CD4-positive, CD25-positive, alpha-beta regulatory T cell (primary cell): ENCODE measurements at places on chromosomes 4 and X.
A peak's percentile ranks its signal among the peaks of the same experiment; 100 is the strongest.

DNA sequence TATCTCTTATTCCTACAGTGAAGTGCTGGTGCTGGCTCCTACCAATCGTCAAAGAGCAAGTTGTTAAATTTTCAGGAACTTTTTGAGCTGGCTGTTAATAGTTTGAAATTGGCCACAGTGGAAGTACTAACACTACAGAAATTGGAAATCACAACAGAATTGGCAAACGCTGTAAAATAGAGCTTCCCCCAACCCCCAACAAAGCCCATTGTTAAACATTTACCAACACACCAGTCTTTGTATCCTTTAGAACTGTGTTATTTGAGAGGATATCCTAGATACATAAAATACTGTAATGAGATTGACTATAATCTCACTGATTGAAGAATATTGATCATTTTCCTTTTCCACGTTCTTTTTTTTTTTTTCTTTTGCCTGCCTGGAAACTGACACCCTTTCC, 37.4 kb downstream of the FAM241A start:
- no peak overlapping the region for H3K4me3 ChIP-seq
- no peaks in the 10 kb centered on the region for H3K36me3 ChIP-seq
- no peak for DNase-seq
- no peak overlapping the region for H3K27ac ChIP-seq
- H3K4me1 ChIP-seq, result peaks cover 28% of the 10 kb centered on the region
- no peaks in the 10 kb centered on the region for H3K27me3 ChIP-seq

GRCh38 chrX:133249266-133250058, 31.3 kb upstream of the TFDP3 start:
- no peaks in the 10 kb centered on the region for H3K27me3 ChIP-seq
- no peak for DNase-seq
- no peaks in the 10 kb centered on the region for H3K36me3 ChIP-seq
- no peak overlapping the region for H3K27ac ChIP-seq
- no peaks in the 10 kb centered on the region for H3K4me1 ChIP-seq
- no peak overlapping the region for H3K4me3 ChIP-seq

GRCh38 chr4:147518846-147519767, 38.2 kb downstream of the EDNRA start:
- H3K27me3 ChIP-seq, result peaks cover 4% of the 10 kb centered on the region
- H3K4me1 ChIP-seq, result no peaks in the 10 kb centered on the region
- H3K4me3 ChIP-seq, result no peak overlapping the region
- no peaks in the 10 kb centered on the region for H3K36me3 ChIP-seq
- peak; percentile 66 for DNase-seq

DNA sequence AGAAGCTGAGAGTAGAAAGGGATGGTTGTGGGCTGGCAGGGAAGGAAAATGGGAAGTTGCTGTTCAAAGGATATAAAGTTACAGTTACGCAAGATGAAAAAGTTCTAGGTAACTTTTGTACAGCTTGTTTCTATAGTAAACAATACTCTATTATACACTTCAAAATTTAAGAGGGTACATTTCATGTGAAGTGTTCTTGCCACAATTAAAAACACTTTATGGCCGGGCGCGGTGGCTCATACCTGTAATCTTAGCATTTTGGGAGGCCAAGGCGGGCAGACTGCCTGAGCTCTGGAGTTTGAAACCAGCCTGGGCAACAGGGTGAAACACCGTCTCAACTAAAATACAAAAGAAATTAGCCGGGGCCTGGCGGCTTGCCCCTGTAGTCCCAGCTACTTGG, 623.6 kb downstream of the STIM2 start:
- H3K4me3 ChIP-seq, result no peak overlapping the region
- H3K4me1 ChIP-seq, result no peaks in the 10 kb centered on the region
- H3K36me3 ChIP-seq, result no peaks in the 10 kb centered on the region
- H3K27ac ChIP-seq, result no peak overlapping the region
- H3K27me3 ChIP-seq, result no peaks in the 10 kb centered on the region
- no peak for DNase-seq

GRCh38 chrX:123835661-123836371, 24.0 kb upstream of the XIAP start:
- H3K36me3 ChIP-seq, result no peaks in the 10 kb centered on the region
- no peaks in the 10 kb centered on the region for H3K4me1 ChIP-seq
- no peak overlapping the region for H3K4me3 ChIP-seq
- no peak for DNase-seq

DNA sequence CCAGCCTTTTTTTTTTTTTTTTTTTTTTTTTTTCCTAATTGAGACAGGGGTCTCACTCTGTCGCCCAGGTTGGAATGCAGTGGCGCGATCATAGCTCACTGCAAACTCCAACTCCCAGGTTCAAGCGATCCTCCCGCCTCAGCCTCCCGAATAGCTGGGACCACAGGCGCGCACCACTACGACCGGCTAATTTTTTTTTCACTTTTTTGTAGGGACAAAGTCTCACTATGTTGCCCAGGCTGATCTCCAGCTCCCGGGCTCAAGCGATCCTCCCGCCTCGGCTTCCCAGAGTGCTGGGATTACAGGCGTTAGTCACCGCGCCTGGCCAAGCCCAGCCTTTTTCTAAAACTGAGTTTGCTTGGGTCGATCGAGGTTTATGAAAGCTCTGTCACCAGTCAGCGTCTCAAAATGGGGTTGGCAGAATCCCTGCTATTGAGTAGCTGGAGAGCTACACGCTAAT, 1.3 kb upstream of the OTUD5 start:
- peaks cover 37% of the 10 kb centered on the region for H3K4me1 ChIP-seq
- peak; percentile 42 for DNase-seq
- peak overlapping the region; percentile 72 for H3K4me3 ChIP-seq
- H3K36me3 ChIP-seq, result peaks cover 14% of the 10 kb centered on the region
- H3K27me3 ChIP-seq, result no peaks in the 10 kb centered on the region

DNA sequence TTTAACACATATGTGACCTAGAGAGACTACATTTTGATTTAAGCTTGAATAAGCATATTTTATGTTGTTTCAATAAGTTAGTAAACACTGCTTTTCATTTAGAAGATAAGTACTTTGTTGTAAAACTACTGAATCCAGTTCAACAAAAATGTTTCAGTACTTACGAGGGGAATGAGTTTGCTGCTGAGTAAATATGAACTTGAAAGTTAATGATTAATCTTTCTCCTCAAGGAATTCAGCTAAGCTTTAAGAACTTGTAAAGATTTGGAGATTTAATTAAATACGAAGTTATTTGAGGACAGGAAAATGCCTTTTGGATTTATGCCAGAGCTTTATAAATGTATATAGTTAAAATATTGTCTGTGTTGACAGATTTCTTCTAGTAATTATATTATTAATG, 933.0 kb upstream of the LCORL start:
- no peak overlapping the region for H3K4me3 ChIP-seq
- no peaks in the 10 kb centered on the region for H3K27me3 ChIP-seq
- no peaks in the 10 kb centered on the region for H3K4me1 ChIP-seq

DNA sequence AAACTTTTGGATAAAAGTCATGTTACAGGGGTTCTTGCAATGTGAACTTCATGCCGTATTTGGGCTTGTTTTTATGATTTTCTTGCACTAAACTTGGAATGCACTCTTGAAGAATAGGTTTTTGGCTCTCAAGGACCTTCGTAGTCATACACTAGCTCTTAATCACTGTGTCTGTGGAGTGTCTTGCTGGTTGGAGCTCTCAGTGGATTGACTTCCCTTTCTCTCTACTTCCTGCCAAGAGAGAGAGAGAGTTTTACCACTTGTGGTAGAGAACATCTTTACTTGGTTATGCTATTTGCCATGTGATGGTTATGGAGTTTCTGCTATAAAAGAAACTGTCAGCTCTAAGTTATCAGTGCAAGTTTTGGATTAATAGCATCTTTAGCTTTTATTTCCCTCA, 112.4 kb downstream of the BMPR1B start:
- no peaks in the 10 kb centered on the region for H3K36me3 ChIP-seq
- H3K4me3 ChIP-seq, result no peak overlapping the region
- DNase-seq, result no peak
- H3K27me3 ChIP-seq, result no peaks in the 10 kb centered on the region

DNA sequence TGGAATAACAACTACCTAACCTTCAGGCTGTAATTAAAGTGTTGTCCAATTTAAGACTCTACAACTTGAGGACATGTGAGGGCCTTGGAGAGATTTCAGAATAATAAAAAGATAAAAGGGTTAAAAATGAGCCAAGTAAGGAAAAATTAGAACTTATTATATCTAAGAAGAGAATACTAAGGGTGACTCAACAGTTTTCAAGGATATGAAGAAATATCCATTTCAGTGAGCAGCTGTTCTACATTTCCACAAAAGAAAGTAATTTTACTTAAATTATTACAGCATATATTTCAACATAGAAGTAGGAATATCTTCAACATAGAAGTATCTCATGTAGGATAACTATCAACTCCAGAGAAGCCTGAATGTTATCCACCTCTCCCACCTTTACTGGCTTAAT, 11.3 kb downstream of the SNX12 start:
- H3K27me3 ChIP-seq, result no peaks in the 10 kb centered on the region
- no peak for DNase-seq
- H3K4me3 ChIP-seq, result no peak overlapping the region
- peak overlapping the region; percentile 66 for H3K27ac ChIP-seq

- H3K27ac ChIP-seq, result no peak overlapping the region
- H3K36me3 ChIP-seq, result no peaks in the 10 kb centered on the region
- no peak overlapping the region for H3K4me3 ChIP-seq
- H3K4me1 ChIP-seq, result no peaks in the 10 kb centered on the region
- H3K27me3 ChIP-seq, result no peaks in the 10 kb centered on the region
- DNase-seq, result no peak
These were observed 97.4 kb downstream of the COL4A5 start for GRCh38 chrX:108537005-108537404.

DNA sequence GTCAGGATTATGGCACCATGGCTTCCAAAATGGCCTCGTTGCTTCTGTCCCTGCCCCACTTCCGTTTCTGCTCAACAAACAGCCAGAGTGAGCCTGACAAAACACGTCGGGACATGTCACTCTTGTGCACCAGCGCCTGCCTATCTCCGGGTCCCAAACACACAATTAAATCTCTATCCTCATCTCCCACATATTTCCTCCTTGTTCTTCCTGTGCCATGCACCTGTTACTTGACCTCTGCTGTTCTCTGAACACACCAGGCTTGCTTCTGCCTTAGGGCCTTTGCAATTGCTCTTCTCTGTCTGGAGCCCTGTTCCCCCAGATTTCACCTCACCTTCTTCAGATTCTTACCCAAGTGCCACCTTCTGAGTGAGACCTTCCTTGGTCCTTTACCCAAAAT, 12.7 kb upstream of the CD38 start:
- peaks cover 31% of the 10 kb centered on the region for H3K4me1 ChIP-seq
- no peak overlapping the region for H3K27ac ChIP-seq
- no peak for DNase-seq
- H3K36me3 ChIP-seq, result no peaks in the 10 kb centered on the region

DNA sequence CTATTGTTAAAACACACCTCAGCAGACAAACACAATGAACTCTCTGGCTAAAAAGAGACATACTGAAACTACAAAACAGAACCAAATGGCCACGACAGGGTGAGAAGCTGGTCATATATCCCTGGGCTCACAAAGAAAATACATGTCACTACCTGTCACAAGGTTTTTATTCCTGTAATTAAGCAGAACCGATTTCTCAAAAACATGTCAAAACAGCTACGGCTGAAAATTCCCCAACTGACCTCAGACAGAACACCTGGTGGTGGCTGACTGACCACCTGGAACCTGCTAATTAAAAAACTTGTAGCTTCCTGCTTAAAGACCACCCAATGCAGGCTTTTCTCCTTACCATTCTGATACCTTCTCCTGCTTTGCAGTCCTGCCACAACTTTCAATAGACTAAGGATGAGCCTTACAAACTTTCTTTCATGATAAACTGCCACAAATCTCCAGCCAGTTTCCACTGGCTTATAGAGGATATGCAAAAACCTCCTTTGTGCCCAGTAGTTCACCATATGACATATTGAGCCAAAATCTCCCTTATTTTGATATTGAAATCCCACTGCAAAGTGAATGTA, 571.9 kb downstream of the SPOCK3 start:
- H3K36me3 ChIP-seq, result no peaks in the 10 kb centered on the region
- H3K27me3 ChIP-seq, result no peaks in the 10 kb centered on the region
- DNase-seq, result no peak
- H3K4me3 ChIP-seq, result no peak overlapping the region

DNA sequence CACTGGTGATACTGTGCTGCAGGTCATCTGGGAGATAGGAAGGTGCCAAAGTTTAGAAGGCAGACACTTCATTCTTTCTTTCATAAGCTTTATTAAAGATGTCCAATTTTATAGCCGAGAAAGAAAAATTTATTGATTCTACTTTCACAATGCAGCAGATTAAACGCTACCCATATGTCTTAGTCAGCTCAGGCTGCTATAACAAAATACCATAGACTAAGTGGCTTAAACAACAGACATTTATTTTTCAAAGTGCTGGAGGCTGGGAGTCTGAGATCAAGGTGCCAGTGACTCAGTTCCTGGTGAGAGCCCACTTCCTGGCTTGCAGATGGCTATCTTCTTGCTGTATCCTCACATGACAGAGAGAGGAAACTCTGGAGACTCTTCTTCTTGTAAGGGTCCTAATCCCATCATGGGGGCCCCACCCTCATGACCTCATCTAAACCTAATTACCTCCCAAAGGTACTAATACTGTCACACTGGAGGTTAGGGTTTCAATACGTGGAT, 33.4 kb upstream of the KLHL34 start:
- no peak overlapping the region for H3K4me3 ChIP-seq
- no peaks in the 10 kb centered on the region for H3K36me3 ChIP-seq
- DNase-seq, result no peak
- no peak overlapping the region for H3K27ac ChIP-seq

DNA sequence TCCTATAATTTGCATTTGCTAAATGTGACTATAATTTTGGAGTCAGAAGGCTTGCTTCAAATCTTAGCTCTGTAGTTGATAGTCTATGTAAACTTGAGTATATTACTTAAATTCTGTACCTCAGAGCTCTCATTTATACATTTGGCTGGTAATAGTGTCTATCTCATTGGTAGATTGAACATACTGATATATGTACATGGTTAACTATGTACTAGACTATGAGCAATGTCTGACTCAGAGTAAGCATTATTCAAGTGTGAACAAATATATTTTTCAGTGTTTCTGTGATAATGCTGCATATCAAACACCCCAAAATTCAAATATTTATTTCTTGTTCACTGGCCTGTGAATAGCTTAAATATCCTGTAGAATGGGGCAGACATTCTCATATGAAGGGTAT, 1568.9 kb upstream of the PABPC4L start:
- no peak overlapping the region for H3K4me3 ChIP-seq
- H3K27me3 ChIP-seq, result no peaks in the 10 kb centered on the region
- H3K36me3 ChIP-seq, result no peaks in the 10 kb centered on the region
- no peak for DNase-seq

- no peaks in the 10 kb centered on the region for H3K4me1 ChIP-seq
- H3K27ac ChIP-seq, result no peak overlapping the region
- no peaks in the 10 kb centered on the region for H3K36me3 ChIP-seq
These were observed 280.7 kb upstream of the GK2 start for GRCh38 chr4:79688691-79689090.

- no peaks in the 10 kb centered on the region for H3K36me3 ChIP-seq
- peaks cover 12% of the 10 kb centered on the region for H3K27me3 ChIP-seq
- peaks cover 3% of the 10 kb centered on the region for H3K4me1 ChIP-seq
- no peak for DNase-seq
These were observed 56.4 kb downstream of the EGF start for GRCh38 chr4:109969087-109969486.
